ENCODE measurements at places on chromosomes 5 and 9.

DNA sequence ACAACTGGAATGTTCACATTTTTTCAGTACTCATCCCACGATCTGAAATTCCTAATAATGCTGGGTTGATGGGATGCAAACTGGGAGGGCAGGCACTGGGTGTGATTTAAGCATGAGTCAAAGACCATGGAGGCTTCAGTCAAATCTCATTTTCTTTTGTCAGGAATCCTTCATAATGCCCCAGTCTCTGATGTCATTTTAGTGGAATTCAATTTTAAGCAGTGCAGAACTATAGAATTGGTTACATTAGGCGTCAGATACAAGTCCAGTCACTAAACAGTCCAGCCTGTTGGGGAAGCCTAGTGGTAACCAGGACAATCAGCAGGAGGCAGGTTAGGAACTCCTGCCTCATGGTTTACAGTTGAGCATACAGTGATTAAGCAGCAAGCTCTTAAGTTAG lies 41.0 kb upstream of the TMEM215 start:
- DNase-seq: no peak

DNA sequence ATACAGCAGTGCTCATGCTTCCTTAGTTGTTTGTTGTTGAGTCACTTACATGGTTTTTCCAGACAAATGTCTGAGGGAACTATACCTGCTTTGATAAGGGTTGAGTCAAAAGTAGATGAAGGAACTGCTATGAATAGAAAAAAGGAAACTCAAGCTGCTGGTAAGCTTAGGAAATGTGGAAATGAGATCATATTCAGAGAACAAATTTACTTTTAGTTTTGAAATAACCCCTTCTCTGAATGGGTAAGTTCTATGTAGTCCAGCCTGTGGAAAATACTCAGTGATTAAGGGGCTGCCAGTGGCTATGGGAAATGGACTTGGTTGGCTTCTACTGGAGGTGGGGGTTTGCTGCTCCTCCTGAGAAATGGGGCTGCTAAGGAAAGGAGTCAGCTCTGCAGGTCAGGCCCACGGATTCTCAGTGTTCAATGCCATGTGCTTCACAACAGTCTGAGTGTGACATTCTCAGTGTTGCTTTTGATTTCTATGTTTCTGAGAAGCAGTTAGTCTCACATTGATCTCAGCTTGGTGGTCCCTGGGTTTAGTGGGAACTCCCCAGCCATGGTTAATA lies 47.7 kb upstream of the GLRX start:
- no peak for DNase-seq

- DNase-seq: no peak
These were observed 106.8 kb downstream of the CCDC192 start for GRCh38 chr5:127810017-127810416.

DNA sequence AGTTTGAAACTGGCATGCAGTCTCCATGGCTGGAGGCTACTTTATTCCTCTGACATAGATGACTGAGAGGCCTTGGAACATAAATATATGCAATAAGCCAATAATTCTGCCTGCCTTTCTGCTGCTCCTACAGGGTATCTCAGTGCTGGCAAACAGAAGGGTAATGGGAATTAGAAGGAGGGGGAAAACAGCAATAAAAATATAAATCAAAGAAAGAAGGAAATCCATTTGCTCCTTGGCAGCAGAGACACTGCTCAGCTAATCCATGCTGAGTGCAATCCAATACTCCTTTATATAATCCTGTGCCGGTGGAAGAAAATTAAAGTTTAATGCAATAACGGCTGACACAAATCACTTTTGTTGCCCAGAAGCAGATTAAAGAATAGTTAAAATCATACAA lies 478.9 kb downstream of the SPATA31D1 start:
- no peak for DNase-seq
